ENCODE measurements at places on chromosomes 6 and 20. TPM values are rescaled to one million over a fixed set of nuclear protein-coding genes. Genes with fewer than 3 reads are reported as not detected.

Gene SNRPB2
- total RNA-seq, result 84.3 TPM

DNA sequence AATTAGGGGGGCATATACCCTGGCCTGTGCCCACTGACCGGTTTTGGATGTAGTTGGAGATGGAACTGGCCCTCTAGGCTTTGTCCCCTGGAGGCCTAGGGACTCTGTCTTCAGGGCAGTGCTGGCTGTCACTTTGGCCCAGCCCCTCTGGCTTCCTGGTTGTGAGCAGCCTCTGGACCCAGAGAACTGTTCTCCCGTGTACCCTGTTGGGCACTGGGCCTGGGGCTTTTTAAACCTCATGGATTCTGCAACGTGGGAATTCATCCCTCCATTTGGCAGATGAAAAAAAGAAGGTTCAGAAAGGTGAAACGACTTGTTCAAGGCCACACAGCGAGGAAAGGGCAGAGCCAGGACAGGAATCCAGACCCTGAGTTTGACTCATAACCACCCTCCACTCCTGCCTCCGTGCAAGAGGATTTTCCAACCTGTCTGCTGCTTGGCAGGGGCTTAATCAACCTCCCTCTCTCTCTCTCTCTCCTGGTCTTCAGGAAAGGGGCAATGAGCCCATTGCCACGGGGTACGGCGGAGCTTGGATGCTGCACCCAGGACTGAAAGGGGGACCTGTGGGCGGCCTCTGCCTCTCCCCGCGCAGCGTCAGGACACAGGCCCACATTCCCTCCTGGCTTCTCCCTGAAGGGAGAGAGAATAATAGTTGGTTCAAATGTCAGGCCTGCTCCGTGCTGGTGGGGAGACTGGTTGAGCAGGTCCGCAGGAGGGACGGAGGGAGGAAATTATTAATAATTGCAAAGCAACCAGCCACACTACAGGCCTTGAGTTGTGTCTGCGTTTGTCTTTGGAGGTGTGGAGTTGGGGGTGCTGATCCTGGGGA, 56.0 kb downstream of the CEBPB start:
- no peak for DNase-seq

GRCh38 chr6:35611240-35611639, 77.5 kb downstream of the FKBP5 start:
- DNase-seq, result no peak

GRCh38 chr6:13924146-13924948, 405 bp upstream of the RNF182 start:
- no peak for DNase-seq

- DNase-seq, result no peak
Measured at GRCh38 chr6:4567141-4567540, 209.1 kb upstream of the CDYL start.

GRCh38 chr6:109695468-109695867, 4.4 kb downstream of the FIG4 start:
- DNase-seq, result no peak

- DNase-seq, result no peak
Measured at GRCh38 chr20:11451793-11452291, 465.9 kb upstream of the BTBD3 start.

DNA sequence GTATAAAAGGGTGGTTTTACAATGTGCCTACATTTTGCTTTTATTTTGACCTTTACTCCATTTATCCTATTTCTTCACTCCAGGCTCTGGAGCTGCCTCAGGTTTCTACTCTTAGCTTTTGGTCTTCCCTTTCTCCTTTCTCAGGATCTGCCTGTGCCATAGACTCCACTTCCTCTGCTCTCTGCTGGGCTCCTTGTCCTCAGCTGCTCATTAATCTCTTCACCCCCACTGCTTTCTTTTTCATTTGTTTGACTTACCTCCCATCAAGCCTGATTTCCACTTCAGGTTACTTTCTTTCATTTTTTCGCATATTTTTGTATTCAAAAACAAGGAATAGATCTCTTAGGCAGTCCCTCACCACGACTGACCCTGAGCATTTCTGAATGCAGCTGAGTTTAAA, 106.8 kb downstream of the COL19A1 start:
- no peak for DNase-seq

GRCh38 chr20:7672571-7672970, 267.7 kb downstream of the HAO1 start:
- DNase-seq, result no peak

GRCh38 chr6:39018103-39018502, 30.5 kb upstream of the GLP1R start:
- no peak for DNase-seq

DNA sequence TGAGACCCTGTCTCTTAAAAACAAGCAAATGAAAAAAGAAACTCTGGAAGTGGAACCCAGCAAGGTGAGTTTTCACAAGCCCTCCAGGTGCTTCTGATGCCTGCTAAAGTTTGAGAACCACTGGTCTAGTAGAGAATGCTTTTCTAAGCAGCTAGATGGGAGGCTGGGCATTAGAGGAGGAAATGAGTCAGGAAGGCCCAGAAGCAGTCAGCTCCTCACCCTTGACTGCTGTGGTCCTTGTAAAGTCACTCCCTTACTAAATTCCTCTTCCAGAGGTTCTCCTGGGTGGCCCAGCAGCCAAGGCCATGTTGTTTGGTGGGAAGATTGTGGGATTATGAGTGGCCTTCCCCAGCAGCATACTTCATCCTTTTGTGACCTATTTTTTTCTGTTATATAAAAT, 52.0 kb upstream of the FYN start:
- DNase-seq, result no peak

DNA sequence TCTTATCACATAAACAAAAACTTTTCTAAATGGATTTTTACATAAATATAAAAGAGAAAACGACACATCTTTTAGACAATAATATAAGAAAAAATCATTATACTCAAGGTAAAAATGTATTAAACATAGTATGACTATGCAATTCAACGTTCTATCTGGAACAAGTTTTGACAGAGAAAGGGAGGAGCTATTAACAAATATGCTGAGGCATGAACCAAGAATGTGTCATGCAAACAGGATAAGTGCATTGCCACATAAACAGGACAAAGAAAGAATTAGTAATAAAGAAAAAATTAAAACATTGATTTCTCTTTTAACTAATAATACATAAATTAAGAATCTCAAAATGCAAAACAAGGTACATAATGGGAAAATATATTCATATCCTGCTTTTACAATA, 1353.4 kb upstream of the GJE1 start:
- no peak for DNase-seq

DNA sequence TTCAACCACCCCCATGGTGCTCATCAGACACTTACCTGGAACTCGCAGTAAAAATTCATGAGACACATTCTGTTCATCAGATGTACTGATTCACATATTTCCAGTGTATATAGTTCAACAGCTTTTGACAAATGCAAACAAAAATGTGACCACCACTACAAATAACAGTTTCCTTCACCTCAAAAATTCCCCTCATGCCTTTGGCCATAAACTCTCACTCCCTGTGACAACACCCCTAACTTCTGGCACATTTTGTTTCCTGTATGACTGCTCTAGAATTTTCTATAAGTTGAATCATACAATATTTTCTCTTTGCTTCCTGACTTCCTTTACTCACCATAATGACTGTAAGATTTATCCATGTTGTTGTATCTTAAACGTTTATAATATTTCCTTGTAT, 63.7 kb downstream of the C6orf118 start:
- no peak for DNase-seq

DNA sequence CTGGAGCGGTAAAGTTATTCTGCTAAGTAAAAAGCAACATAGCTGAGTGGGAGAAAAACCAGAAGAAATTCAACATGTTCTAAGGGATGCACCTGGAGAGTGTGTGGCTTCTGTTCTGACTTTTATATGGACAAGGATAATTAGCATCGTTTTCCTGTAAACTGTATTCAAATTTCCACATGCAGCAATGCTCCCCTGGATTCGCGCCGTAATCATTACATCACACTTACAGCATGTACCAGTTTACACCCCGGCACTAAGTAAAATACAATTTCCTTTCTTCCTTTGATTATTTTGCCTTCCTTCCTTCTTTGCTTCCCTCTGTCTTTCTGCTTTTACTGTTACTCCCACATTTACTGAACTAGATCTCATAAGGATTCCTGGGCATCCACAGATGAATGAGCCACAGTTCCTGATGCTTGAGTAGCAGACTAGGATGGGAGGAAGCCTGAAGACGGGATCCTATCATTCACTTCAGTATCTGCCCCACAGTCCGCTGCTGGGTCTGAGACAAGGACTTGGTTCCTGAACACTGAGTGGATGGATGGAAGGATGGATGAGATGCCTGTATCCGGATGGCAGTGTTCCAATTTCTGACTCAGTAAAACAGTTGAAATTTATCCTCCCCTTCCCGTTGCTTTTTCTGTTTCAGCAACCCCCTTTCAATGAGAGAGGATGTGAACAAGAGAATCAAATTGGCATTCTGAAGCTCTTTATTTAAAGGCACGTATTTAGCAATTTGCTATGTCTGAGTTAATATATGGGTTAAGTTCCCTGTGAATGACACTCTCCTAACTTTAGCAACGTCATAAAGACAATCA, 174.6 kb downstream of the GJA10 start:
- DNase-seq, result no peak

Gene BPI
- total RNA-seq, result not detected

DNA sequence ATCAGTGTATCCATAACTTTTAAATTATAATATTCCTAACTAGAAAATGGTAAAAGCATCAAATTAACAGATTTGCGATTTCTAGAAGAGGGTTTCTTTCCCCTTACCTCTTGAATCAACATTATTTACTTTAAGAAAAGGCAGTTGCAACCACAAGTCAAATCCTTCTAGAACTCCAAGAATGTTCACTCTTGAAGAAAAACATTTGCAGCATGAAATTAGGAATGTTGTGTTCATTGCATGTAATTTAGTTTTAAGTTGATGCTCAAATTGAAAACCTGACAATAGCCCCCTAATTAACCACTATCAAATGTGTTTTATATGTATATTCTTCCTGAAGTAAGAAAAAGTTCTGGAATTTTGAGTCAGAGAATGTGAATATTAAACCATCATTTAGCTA, 2.3 kb upstream of the REV3L start:
- no peak for DNase-seq

GRCh38 chr6:85574932-85575598, 18.6 kb downstream of the SNX14 start:
- no peak for DNase-seq

Gene TSBP1
- not detected for total RNA-seq

- no peak for DNase-seq
Measured at GRCh38 chr20:62409931-62410745, 3.1 kb upstream of the CABLES2 start.

DNA sequence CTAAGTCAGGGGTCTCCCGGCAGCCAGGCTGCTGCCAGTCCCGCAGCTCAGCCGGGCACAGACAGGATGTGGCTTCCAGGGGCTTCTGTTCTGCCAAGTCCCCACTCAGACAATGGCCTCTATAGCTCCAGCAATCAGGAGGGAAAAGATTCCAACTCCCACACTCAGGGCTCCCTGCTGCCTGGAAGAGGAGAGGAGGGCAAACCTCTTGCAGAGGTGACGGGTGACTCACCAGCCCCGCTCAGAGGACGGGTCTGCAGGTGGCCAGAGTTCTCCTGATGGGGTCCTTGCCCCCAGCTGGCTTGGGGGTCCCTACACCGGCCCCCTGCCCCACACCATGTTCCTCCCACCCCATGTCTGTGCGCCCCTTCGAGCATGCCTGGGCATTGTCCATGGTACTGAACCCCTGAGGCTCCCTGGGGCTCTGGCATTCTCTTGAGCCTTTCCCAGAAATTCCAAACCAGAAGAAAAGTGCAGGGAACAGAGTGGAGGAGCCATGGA, 32.6 kb downstream of the NTSR1 start:
- no peak for DNase-seq

GRCh38 chr6:145508107-145508506, 227.2 kb downstream of the EPM2A start:
- no peak for DNase-seq

Gene SPAG4
- 5.5 TPM for total RNA-seq

DNA sequence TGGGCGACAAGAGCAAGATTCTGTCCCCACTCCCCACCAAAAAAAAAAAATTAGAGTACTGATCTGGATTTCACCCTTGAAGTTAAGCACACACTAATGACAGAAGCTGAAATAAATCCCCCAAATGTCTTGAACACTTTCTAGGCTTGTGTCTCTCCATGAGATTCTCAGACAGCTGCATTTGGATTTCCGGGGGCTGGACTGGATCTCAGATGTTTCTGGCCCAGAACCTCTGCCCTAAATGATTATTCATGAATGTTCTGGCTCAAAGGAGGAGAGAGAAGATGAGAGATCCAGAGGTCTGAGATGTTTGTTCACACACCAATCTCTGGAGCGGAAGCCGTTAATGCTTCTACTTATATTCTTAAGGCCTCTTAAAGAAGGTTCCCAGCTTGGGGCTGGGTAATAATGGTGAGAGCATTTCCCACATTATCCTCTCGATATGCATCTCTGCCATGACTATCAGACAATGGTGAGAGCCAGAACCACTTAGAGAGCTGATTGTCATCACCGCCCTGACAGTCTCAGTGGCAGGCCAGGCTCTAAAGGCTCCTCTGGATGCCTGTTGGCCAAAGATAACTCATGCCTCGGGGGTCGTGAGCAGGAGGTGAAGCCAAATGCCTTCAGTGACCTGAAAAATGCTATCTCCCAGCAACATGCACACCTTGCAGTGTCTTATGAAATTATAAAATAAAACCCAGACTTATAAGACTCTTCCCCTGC, 127.9 kb upstream of the AGPAT4 start:
- no peak for DNase-seq

- no peak for DNase-seq
Measured at GRCh38 chr6:151109869-151110575, 129.7 kb upstream of the AKAP12 start.

Gene RRAGD
- 16.5 TPM for total RNA-seq

- DNase-seq, result no peak
Measured at GRCh38 chr6:21599051-21599696, 5.6 kb downstream of the SOX4 start.

DNA sequence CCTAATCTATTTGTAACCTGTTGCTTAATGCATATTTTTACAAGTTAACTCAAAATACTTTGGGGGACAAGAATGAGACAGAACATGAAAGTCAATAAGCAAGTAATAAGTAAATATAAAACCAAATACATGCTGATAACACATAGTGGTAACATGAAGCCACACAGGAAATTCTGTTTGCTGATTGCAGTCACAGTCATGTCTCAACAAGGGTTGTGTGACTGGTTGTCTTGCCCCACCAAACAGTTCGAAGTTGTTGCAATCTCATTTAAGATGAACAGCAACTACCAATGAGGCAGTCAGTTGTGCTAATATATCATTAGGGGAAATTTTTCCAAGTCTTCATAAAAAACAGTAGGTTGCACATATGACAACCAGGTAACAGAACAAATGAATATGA, 14.5 kb downstream of the CD24 start:
- no peak for DNase-seq

Gene OXT
- total RNA-seq, result not detected

DNA sequence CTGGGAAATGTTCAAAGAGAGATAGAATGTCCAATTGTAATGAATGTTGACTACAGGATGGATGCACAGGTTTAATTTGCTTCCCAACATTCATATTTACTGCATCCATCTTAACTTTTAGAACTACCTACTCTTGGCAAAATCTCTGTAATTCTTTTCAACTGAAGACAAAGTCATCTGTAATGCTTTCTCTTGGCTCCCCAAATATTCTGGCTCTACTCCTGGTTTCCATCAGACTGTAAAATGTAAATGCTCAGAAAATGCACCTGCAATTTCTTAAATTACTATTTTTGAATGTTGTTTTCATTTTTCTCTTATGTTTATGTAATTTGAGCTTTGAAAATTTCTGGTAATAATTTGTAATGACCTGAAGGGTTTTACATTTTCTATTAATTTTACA, 480.8 kb upstream of the IMPG1 start:
- DNase-seq, result no peak

GRCh38 chr20:61872371-61872900, 193.2 kb downstream of the TAF4 start:
- no peak for DNase-seq

- peak; percentile 17 for DNase-seq
Measured at GRCh38 chr20:8361006-8361652, 229.1 kb downstream of the PLCB1 start.

Data from GM12878 (cell line).